ENCODE measurements at places on chromosomes 11 and 22.
A peak's percentile ranks its signal among the peaks of the same experiment; 100 is the strongest.

DNA sequence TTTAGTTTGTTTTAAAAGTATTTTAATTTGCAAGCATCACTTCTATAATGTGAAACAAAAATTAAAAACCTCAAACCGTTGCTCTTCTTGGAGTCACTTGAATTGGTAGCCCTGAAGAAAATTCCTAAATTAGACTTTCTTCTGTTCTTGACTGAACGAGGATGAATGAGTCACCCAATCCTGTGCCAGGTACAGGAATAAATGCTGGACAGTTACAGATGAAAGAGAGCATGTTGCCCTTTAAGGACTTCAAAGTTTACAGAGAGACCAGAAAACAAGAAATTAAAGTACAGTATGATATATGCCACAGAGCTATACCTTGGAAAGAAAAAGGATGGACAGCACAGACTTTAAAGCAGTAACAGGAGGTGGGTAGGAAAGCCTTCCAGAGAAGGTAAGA, 41.3 kb upstream of the CXCR5 start:
- DNase-seq: no peak

DNA sequence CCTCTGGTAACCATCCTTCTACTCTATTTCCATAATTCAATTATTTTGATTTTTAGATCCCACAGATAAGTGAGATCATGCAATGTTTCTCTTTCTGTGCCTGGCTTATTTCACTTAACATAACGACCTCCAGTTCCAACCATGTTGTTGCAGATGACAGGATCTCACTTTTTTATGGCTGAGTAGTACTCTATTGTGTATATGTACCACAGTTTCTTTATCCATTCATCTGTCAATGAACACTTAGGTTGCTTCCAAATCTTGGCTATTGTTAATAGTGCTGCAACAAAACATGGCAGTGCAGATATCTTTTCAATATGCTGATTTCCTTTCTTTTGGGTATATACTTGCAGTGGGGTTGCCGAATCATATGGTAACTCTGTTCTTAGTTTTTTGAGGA, 286.4 kb upstream of the C11orf87 start:
- DNase-seq: no peak

DNA sequence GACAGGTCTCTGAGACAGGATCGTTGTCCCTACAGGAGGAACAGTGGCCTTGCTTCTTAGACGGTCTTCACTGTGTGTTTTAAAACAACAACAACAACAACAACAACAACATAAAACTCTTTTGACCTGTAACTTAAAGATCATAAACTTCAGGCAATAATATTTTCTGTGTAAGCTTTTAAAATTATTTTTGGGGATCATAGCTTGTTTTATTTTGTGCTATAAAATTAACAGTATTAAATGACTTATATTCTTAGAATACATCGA, 13.8 kb upstream of the AIFM3 start:
- DNase-seq: no peak

DNA sequence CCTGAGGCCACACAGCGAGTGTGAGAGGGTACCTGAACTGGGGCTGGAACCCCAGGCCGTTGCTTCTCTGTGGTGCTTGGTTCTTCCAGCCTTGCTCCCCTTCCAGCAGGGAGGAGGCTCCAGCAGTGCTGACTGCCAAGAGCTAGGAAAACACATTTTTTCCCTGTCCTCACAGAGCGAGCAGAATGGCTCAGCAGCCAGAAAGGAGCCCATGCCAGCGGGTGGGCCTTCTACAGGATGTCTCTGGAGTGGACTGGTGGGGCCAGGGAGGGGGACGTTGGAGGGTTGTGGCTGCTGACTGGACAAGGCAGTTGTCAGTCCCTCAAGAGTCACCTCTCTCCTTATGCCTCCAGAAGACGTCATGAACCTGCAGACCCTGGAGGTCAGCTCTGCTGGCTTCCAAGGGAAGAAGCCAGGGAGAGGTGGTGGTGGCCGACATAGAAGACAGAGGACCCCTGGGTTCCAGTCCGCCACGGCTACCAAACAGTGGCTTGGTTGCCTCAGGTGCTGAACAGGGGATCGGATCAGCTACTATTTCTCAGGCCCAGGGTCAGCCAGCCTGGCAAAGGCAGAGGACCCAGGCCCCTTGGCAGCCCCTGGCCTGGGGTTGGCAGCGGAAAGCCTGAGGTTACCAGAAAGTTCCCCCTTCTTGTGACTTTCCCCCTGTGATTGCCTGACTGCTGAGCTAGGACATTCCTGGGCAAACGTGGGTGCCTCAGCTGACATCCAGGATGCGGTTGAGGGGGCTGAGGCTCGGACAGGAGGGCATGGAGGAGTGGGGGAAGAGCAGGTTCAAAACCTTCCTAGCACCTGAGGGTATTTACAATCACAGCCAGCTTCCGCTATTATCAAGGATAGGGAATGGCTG, 3.7 kb downstream of the MAFF start:
- peak; percentile 47 for DNase-seq

DNA sequence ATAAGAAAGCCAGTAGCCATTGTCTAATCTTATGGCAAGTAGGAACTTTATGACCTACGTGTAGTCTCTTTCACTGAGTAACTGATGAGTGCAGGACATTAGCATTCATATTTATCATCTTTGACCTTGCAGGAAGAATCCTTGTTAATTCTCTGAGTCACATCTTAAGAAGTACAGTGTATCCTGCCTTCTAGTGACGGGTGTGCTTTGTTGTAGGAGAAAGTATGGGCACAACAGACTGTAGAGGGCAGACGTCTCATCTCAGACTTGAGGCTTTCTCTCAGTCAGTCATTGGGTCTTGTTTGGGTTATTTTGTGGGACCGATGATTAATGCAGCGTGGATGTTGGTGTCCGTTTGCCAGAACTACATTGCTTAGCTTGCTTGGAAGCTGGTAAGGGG, 6.8 kb downstream of the RNF214 start:
- peak; percentile 94 for DNase-seq

GRCh38 chr22:39773503-39773902, 120.1 kb downstream of the ENTHD1 start:
- no peak for DNase-seq

DNA sequence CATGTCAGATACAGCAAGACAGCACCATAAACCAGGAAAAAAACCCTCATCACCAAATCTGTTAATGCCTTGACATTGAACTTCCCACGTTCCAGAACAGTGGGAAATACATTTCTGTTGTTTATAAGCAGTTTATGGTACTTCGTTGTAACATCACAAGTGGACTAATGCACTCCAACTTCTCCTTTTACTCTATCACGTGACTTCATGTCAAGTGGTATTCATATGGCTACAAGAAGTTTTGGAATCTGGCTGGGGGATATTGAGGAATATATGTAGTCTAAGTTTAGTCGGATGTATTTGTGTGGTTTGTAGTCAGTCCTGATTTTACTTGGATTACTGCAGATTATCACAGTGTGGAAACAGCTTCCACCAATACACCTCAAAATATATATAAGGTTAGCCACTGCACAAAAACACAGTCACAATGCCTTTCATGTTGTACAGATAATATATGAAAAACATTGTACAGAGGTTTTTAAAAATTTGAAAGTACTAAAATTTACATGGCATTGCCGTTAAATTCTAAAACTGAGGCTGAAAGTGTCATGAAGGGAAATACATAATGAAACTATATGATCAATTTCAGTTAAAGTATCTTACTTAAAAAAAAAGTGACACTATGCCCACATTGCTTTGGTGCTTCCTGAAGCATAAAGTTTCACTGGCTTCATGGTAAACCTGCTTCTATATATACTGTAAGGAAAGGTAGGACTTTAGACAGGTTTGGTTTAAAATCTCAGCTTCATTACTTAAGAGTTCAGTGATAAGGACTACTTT, 134.1 kb downstream of the CASP12 start:
- DNase-seq: no peak

Data from mesenchymal stem cell (in vitro differentiated cells and primary cell).